G401 (cell line): ENCODE measurements at places on chromosomes 16 and 17. TPM values are rescaled to one million over a fixed set of nuclear protein-coding genes. Genes with fewer than 3 reads are reported as not detected.

GRCh38 chr17:30297715-30298114, 6.0 kb upstream of the BLMH start:
- no peak for DNase-seq

The CCDC43 gene
- 76.2 and 79.0 TPM in 2 replicates for total RNA-seq

DNA sequence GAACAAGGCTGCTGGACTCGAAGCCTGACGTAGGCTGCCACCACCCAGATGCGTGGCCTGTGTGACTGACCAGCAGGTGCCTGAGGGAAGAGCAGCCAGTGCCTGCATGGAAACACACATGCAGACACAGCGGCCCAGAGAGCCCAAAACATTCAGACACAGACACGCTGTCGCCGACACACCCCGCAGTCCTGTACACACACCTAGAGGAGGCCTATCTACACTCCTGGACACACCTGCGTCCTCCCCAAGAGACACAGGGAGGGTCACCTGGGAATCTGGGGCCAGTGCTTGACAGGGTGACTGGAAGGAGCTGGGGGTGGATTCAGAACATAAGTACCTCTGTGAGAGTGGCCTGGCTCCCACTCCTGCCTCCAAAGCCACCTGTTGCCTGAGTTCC, 6.1 kb upstream of the TSPOAP1 start:
- DNase-seq: no peak

DNA sequence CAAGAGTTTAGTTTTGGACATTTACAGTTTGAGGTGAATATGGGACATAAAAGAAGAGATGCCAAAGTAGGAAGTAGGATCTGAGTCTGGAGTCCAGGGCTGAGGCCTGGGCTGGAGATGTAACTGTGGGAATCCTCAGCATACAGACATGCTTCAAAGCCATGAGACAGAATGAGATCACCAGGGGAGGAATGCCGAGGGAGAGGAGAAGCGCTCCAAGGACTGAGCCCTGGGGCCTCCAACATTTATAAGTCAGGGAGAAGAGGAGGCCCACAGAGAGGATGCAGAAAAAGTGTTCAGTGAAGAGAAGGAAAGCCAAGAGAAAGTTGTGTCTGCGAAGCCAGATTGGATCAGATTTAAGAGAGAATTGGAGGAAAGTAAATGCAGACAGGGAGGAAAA, 277.5 kb upstream of the MYOCD start:
- DNase-seq: no peak

DNA sequence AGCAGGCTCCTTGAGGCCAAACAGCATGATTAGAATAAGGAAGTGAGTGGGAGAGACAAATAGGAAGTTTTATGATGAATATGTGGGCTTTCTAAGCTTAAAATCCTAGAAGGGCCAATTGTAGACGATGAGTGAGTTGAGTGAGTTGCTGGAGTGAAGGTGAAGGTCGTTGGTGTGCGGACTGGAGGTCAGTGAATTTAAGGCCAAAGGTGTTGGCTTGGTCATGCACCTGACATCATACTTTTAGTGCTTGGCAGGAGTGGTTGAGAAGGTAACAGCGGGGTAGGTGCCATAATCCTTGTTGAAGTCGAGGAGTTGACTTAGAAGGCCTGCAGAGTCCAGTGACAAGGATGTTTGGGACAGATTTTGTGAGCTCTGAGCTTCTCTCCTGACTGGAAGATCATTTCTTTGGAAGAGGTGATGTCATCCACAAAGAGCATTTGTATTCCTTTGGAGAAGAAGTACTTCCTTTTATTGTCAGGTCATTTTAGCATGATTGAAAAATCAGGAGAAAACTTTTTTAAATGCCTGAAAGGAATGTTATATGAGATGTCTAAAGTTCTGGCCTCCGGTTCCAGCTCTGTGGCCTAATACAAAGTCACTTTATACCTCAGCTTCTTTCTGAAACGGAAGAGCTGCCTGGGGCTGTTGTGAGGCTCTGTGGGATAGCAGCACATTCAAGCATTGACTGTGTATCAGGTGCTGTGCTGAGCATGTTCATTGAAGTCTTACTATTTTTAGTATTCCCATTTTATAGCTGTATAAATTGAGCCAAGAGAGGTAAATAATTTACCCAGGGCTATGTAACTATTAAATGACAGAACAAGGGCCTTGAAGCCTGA, 53.6 kb upstream of the TBX2 start:
- DNase-seq: no peak

DNA sequence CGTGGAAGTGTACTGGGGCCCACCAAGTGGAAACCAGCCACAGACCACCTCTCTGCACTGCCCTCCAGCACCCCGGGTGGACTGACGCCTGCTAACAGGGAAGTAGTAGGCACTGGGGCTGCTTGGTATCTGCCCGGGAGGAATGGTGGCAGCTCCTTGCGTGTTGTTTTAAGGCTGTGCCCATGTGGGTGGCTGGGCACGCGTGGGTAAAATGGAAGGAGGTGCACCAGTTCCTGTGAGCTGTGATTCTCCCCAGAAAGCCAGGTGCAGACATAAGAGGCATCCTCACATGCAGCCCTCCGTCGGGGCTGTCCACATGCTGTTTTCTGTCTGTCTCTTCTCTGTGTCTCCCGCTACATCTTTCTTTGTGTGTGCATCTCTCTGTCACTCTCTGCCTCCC, 122.3 kb downstream of the ENGASE start:
- no peak for DNase-seq

- no peak for DNase-seq
Measured at GRCh38 chr17:34110315-34110714, 144.8 kb upstream of the CCL2 start.

The CHP2 gene
- total RNA-seq: not detected in 2 replicates

The MYH11 gene
- not detected in 2 replicates for total RNA-seq

GRCh38 chr16:72372087-72373045, 200.4 kb upstream of the PMFBP1 start:
- DNase-seq: no peak

DNA sequence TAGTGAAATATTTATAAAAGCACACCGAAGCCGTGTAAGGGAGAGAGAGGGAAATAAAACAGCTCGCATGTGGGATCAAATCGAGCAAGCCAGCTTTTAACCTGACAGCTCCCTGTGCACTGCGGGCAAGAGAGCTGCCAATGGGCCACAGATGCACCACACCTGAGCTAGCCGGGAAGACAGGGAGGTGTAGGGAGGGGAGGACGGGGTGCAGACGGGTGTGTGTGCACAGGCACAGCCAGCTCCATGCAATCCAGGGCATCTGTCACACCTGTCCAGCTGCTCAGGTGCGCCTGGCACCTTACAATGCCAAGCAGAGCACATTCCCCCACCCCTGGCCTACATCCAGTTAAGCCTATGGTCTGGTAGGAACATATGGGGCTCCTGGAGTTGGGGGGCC, 70.0 kb downstream of the C16orf78 start:
- peak; percentile 11 for DNase-seq

GRCh38 chr17:42050393-42051012, at the start of gene C17orf113:
Gene C17orf113, minus strand, starts transcription at chr17:42050601. Its CDS starts 7,225 bp downstream, at chr17:42043376.
- DNase-seq: peak; percentile 68

The MYH2 gene
- total RNA-seq: not detected in 2 replicates

DNA sequence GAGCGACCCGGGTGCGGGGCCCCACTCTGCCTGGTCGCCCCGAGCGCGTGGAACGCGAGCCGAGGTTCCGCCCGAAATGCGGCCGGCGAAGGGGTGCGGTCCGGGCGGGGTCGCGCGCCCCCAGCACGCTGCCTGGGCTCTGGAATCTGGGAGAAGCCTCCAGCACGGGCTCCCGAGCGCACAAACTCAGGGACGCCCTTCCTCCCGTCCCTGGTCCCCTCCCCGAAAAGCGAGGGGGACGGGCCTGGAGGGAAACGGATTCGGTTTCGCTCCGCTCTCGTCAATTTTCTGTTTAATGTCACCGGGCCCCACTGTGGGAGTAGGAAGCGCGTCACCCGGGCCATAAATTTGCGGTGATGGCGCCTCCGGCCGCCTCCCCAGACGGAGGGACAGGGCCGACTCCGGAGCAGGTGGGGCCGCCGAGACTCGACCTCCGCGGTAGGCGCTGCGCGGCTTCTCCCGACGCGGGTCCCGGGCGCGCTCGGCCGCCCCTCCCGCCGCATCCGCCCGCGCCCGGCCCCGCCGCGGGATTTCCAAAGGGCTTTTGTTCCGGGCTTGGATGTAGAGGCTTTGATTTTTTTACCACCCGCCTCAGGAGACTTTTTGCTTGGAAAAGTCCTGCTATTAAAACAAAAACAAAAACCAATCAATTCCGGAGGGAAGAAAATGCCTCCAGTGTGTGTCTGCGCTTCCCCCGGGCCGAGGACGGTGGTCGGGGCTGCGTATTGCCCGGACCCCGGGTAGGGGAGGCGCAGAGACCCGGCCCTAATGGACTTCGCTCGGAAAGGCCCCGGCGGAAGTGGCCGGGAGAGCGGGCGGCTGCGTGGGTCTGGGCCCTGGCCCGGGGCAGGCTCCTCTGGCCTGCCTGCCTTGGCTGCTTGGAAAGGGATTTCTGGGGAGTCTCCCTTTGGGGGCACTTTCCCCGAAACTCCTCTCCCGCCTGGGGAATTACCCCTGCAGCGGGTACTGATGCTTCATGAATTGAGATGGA, 7.9 kb upstream of the BAHCC1 start:
- peak; percentile 46 for DNase-seq

The CES5A gene
- not detected in 2 replicates for total RNA-seq

DNA sequence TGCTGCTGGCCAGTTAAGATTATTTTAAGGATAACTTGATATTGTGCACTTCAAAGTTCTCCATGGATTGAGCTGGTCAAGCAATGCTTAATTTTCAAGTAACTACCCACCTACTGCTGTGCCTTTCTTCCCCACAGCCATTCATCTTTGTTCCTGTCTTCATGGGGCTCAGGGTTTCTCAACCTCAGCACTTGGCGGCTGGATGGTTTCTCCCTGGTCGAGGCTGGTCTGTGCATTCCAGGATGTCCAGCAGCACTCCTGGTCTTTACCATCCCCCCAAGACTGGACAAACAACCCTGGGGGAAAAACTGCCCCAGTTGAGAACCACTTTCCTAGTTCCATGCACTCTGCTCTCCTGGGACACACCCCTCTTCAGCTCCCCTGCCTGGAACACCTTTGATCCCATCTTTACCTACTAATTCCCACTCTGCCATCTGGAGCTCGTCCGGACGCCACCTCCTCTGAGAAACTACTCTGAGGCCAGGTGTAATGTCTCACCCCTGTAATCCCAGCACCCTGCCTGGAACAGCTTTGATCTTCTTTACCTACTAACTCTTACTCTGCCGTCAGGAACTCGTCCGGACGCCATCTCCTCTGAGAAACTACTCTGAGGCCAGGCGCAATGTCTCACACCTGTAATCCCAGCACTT, 81.5 kb downstream of the NXN start:
- DNase-seq: no peak

The TSNAXIP1 gene
- 0.49 and 0.95 TPM in 2 replicates for total RNA-seq

- DNase-seq: peak; percentile 44
Measured at GRCh38 chr17:52470553-52470952, 312.0 kb upstream of the CA10 start.

DNA sequence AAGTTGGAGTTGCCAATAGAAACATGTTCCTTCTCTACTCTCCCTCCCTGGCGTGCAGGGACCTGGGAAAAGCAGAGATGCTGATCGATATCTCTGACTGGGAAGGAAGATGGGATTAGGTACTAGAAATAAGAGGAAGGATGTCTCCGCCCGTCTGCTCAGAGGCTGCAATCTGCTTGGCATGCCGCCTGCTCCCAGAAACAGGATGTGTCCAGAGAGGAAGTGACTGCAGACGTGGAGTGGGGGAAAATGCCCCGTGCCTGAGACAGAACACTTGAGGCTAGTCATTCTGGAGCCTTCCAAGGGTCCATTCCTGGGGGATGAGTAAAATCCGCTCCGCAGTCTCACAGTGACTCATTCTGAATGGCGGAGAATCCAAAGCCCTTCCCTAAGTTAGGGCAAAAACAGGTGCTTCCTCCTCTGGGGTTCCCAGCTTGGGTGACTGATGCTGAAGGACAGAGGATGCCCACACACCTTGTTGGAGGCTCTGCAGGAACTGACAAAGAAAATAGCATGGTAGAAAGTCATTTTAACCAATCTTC, 45.0 kb upstream of the SMURF2 start:
- no peak for DNase-seq

The ZG16 gene
- not detected in 2 replicates for total RNA-seq

DNA sequence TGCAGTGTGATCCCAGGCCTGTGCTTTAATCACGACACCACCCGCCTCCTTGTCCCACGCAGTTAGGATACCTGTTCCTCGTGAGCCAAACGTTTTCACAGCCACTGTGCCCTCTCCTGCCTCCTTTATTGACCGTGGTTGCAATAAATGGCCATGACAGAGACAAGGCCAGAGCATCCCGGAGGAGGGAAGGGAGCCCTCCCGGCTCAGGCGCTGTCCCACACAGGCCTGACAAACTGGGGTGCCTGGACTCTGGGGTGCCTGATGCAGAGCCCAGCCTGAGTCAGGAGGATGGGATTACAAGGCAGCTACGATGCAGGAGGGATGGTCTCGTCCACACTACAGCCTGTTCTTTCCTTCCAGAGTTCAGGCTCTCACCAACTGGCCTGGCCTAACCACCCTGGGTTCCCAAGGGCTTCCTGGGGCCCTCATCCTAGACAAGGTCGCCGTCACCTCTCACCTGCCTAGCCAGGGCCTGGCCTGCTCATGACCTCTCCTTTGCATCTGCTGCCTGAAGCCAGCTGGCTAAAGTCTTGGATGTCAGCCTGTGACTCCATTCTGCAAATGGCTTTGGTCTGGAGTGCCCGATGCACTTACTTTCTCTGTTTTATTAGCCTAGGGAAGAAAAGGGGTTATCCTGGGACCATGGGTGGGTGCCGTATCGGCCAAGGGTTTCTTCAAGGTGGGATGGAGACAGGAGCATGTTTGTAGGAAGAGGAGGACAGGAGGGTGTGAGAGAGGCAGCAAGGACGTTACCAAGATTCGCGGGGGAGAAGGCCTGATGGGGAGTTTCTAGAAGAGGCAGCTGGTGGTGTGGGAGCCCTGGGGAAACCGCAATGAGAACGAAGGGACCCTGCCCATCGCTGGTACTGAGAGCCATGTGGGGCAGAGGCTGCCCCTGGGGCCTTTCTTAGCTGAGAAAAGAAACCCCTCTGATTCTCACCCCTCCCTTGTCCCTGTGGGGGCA, 234.3 kb upstream of the TNRC6C start:
- no peak for DNase-seq

DNA sequence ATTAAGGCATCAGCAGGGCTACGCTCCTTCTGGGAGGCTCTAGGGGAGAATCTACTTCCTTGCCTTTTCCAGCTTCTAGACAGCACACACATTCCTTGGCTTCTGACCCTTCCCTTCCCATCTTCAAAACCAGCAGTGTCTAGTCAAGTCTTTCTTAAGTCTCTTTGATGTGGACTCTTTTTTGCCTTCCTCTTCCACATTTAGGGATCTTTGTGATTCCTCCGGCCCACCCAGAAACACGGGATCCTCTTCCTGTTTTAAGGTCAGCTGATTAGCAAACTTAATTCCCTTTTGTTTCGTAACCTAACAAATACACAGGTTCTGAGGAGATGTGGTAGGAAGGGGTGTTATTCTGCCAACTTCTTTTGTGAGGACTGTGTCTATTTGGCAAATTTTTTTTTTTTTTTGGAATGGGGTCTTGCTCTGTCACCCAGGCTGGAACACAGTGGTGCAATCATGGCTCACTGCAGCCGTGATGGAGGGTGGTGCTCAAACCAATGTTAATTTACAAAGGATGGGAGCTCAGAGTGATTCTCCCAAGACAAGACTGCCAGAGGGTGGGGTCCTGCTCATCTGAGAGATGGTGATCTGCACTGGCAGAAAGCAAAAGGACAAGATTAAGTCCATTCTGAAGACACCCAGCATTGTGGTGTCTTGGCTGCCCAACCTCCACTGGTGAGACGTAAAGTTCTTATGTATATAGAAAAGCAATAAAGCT, 14.7 kb downstream of the KNOP1 start:
- no peak for DNase-seq
